ENCODE measurements at places on chromosomes 1 and 21.

GRCh38 chr1:224180783-224181452 is 2.1 kb upstream of the DEGS1 start:
- no peak for DNase-seq

DNA sequence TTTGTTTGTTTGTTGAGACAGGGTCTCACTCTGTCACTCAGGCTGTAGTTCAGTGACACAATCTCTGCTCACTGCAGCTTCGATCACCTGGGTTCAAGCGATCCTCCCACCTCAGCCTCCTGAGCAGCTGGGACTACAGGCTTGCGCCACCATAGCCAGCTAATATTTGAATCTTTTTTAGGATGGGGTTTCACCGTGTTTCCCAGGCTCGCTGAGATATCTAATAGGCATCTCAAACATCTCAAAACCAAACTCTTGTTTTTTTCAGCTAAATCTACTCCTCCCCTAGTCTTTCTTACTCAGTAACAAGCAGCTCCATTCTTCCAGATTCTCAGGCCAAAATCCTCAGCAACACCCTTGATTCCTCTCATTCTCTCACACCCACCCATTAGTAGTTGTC is 22.0 kb upstream of the SRRM1 start:
- no peak for DNase-seq

DNA sequence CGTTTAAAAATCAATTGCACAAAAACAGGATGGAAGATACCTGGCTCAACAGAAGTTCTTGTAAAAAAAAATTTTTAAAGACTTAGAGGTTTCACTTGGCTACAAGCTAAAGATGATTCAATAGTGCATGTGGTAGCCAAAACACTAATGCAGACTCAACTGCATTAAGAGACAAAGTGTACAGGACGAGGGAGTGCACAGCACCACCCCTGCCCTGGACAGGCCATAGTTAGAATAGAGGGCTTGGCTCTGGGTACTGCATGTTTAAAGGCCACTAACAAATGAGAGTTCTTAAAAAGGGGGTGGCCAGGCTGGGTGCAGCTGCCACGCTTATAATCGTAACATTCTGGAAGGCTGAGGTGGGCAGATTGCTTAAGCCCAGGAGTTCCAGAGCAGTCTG is 7.9 kb downstream of the ACKR1 start:
- no peak for DNase-seq

GRCh38 chr1:209266590-209267205 is 316.8 kb upstream of the CAMK1G start:
- DNase-seq = no peak

DNA sequence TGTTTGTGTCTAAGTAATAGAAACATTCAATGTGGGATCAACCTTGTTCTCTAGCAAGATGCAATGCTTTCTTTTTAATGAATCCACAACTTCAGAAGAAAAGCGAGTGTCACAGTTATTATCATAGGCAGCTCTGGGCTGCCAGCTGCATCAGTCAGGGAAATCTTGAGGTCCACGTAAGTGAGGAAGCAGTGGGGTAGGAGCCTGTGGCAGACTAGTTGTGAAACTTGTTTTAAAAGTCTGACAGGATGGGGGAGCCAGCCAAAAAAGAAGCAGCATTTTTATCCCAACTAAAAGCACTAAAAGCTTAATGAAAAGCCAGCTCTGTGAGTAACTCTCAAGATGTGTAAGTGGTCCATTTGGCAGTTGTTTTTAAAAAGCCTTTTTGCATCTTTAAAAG is 113.1 kb downstream of the ZNF326 start:
- no peak for DNase-seq

- DNase-seq = no peak
These were observed 20.1 kb downstream of the CASZ1 start for GRCh38 chr1:10776190-10776905.

GRCh38 chr1:241181471-241181870 is 175.5 kb downstream of the RGS7 start:
- DNase-seq = no peak

- no peak for DNase-seq
These were observed 317.7 kb upstream of the ESRRG start for GRCh38 chr1:217040711-217041455.

DNA sequence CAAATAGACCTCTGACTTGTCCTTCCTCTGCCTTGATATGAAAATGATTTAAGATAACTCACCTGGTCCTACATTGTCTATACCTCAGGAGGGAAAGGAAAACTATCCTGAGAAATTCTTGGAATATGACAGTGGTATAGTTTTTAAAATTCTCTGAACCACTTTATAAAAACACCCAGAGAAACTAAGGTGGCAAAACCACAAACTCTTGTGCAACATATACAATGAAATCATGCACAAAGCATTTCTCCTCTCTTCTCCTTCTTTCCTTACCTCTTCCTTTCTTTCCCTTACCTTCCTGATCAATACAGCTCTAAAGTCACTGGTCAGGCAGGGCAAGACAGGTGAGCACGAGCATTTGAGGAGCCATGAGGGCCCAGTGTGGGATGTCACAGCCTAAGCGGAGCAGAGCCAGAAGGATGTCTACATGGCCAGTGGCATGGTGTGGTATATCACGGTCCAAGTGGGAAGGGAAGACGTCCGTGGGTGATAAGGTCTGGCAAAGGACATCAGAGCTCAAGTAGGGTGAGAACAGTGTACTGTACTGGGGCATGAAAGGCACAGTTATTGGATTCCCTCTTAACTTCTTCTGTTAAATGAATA is 543.3 kb downstream of the DPYD start:
- no peak for DNase-seq

DNA sequence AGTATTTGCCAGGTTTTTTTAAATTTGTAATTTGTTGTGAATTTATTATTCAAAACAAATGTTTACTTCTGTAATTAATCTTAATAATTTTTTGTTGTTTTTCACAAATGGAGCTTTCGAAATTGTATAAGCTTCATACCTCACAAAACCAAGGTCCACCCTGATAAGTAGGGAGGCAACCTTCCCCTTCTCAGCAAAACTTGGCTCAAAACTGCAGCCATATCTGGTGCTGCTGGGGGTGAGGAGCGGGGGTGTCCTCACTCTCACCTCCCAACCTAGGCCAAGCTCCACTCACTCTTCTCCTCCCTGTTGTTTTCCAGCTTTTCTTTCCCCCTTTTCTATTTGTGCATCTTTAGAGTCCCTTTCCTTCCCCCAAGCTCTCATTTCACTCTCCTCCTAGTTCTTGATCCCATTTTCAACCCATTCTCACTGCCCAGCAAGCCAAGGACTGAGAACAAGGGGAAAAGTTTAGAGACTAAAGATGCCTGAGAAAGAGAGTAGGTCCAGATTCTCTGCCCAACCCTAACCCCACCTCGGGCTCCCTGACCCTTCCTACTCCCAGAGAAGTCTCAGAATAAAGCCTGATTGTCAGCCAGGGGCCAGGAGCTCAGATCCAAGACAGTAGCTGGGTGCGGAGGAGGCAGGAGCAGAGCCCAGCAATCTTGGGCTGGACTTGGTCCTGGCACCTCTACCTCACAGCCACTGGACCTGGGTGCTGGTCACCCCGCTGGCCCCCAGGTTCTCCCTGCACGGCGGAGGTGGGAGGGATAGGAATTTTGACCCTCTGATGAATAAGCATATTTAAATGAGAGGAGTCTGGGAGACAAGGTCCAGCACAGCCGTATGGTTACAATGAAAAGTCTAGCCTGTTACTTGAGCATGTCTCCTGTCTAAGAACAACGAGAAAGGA is 8.3 kb upstream of the CFAP45 start:
- no peak for DNase-seq

- DNase-seq = no peak
These were observed 3.0 kb downstream of the PRKCZ start for GRCh38 chr1:2053217-2053616.

DNA sequence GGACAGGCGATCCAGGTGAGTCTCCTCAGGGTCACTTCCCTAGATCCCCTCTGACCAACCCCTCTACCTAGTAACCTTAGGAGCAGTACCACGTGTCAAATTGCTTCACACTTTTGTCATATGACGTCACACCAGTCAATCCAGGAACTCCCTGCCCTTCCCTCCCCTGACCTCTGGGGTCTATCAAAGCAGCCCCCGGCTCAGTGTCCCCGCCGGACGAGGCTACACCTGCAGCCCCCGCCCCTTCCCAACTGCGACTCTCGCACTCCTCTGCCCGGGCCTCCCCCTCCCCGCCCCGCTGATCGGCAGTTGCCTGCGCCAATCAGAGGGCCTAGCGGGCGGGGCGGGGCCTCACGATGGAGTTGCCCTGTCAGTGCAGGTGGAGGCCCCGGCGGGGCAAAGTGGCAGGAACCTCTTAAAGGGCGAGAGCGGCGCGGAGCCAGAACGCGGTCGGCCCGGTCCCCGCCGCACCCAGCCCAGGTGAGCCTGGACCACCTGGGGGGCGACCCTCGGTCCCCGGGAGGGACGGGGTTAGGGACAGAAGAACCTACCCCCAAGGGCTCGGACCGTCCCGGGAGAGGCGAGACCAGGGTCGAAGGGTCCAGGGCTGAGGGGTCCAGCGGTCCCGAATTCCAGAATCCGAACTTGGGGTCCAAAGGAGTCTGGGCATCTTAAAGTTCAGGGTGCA is 27.5 kb upstream of the EPB41 start:
- DNase-seq = peak; percentile 89

GRCh38 chr21:34204481-34205439 is 131.4 kb downstream of the MRPS6 start:
- DNase-seq = no peak

- no peak for DNase-seq
These were observed 889.0 kb upstream of the ADGRL4 start for GRCh38 chr1:79895573-79895972.

DNA sequence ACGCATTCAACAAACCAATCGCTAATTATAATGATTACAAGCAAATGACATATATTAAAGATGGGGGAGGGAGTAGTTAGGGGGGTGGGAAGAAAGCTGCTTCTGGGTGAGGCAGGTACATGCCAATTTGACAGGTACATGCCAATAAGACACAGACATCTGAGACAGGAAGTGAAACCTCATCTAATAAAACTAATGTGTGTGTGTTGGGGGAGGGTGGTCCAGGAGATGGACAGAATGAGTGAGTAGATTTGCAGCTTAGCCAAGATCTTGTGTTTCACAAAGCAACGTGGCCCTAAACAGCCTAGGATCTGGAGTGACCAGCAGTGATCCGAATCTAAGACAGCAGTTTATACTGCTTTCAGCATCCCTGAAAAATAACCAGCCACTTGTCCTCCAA is 10.8 kb downstream of the CFAP45 start:
- DNase-seq = no peak

DNA sequence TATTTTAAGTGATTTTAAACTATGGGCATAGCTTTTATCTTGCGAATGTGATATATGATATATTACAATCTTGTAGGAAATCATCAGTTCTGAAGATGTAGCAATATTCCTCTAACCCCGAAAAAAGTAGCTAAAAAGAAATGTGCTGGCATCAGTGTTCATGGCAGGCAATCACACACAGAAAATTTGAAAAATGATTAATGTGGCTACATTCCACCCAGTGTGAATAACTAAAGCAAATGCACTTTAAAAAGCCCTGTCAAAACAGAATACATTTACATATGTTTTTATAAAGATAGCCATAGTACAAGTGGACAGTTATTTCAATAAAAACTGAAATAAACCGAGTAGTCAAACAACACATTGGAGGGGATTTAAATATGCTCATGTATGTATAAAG is 260.2 kb downstream of the HHAT start:
- no peak for DNase-seq

GRCh38 chr1:67004176-67004575 is 49.8 kb downstream of the SLC35D1 start:
- DNase-seq = no peak

- peak; percentile 37 for DNase-seq
These were observed 2.8 kb upstream of the BACE2 start for GRCh38 chr21:41164981-41165655.

GRCh38 chr1:184403961-184404726 is 17.3 kb downstream of the C1orf21 start:
- no peak for DNase-seq

DNA sequence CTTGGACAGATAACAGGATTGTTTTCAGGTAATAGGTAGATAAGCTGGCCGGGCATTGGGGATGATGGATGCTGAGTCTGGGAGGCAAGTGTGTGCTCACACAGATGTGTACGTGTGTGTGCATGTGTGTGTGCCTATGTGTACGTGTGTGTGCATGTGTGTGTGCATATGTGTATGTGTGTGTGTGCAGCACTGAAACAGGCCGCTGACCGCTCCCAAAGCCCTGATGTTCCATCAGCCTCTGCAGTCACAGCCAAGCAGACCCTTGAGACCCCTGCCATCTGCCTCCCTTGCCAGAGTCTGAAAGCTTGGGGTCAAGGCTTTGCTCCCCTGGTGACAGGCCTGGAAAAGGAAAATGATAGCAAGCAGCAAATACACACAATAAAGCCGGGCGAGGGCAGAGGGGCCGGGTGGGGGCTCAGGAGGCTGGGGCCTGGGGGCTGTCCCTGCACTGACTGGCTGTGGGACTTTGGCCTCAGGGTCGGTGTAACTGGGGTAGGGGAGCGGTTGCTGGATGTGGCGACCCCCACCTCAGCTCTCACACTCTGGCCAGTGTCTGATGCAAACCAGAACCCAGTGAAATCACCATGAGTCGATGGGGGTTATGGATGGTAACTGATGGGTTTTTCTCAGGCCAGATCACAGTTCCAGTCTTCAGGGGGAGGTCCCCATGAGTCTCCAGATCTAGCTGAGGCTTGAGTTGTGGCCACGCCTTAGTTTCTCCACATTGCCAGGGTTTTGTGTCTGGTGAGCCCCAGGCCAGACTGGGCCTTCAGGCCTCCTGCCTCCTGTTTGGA is 9.2 kb upstream of the TNFRSF8 start:
- no peak for DNase-seq

GRCh38 chr1:63073309-63074306 is 248.8 kb upstream of the FOXD3 start:
- DNase-seq = peak; percentile 37

GRCh38 chr1:13543451-13544220 is 29.8 kb upstream of the LRRC38 start:
- DNase-seq = peak; percentile 42

DNA sequence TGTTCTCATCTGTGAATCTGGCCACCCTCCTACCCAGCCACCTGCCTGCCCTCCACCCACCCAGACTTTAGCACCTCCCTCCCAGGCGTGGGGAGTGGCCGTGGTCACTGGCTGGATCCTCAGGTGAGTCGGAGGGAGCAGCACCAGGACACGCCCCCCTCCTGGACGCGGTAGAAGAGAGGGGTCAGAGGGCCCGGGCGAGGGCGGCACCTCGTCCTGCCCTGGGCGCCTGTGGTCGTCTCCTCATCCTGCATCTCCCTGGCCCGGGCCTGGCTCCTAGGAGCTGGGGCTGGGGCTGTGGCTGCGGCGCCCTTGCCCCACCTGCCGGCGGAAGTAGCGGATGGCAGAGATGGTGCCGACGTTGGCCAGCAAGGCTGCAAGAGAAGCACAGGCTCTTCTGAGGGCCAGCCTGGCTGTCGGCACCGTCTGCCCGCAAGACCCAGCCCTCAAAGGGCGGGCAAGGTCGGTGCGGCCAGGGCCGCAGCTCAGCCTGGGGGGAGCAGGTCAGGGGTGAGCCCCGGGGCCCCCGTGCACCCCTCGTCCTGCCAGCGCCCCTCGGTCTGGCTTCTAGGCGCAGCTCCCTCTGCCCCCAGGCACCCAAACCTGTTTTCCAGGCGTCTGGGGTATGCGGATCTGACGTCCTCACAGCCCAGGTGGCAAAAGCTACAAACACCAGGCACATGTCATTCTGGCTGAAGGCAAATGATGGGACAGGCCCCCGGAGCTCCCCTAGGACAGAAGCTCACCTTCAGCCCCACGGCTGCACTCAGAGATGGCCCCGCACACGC is 5.8 kb downstream of the PERM1 start:
- peak; percentile 77 for DNase-seq
